ENCODE measurements at places on chromosomes 7 and 10. TPM values are rescaled to one million over a fixed set of nuclear protein-coding genes. Genes with fewer than 3 reads are reported as not detected.

GHRHR gene
- total RNA-seq, result not detected

MARCHF5 gene
- total RNA-seq, result 33.9 TPM

SNCG gene
- 9.6 TPM for total RNA-seq

DNAJC12 gene
- total RNA-seq, result 49.6 TPM

ETV1 gene
- 2.1 TPM for total RNA-seq

CYP2C9 gene
- not detected for total RNA-seq

ZNF503 gene
- 8.8 TPM for total RNA-seq

GAD2 gene
- not detected for total RNA-seq

CHST15 gene
- total RNA-seq, result 6.3 TPM

BLVRA gene
- total RNA-seq, result 67.8 TPM

CAMK2B gene
- 0.16 TPM for total RNA-seq

OR9A4 gene
- not detected for total RNA-seq

GPR26 gene
- not detected for total RNA-seq

ATP6V0A4 gene
- total RNA-seq, result 0.27 TPM

COL26A1 gene
- total RNA-seq, result 0.67 TPM

C10orf67 gene
- total RNA-seq, result 0.09 TPM

PPIA gene
- total RNA-seq, result 4,600 TPM

C10orf71 gene
- not detected for total RNA-seq

UNCX gene
- total RNA-seq, result not detected

AKR1C4 gene
- total RNA-seq, result 0.18 TPM

ITGA8 gene
- total RNA-seq, result 0.01 TPM

SYT15 gene
- 3.1 TPM for total RNA-seq

HOXA4 gene
- 1.6 TPM for total RNA-seq

UBE2D4 gene
- total RNA-seq, result 9.6 TPM

SFRP4 gene
- 3.7 TPM for total RNA-seq

CDC14C gene
- total RNA-seq, result not detected

C10orf143 gene
- total RNA-seq, result 0.66 TPM

TMEM229A gene
- total RNA-seq, result not detected

CYP2C19 gene
- total RNA-seq, result not detected

UCMA gene
- not detected for total RNA-seq

UNC5B gene
- 2.8 TPM for total RNA-seq

CYP3A4 gene
- 0.05 TPM for total RNA-seq

SEM1 gene
- total RNA-seq, result 322 TPM

CTAGE8 gene
- not detected for total RNA-seq

PTPRE gene
- 4.4 TPM for total RNA-seq

CALML3 gene
- total RNA-seq, result not detected

GTF2IRD1 gene
- total RNA-seq, result 21.0 TPM
